ENCODE measurements at places on chromosomes 3 and 15.

DNA sequence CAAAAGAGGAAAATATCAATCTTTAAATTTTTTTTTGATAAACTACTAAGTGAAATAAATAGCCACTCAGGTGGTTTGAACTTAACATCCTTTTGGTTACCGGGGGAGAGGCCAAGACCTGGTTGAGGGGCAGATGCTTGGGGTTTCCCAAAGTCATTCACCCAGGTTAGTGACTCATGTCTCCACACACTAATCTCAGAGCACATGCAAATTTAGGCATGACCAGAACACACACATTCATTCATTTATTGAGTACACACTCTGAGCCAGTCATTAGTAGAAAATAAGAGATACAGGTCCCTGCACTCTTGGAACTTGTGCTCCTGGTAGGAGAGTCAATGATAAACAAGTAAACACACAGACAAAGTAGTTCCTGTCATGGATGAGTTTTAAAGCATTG is 7.3 kb downstream of the ILDR1 start:
- peak; percentile 34 for DNase-seq

DNA sequence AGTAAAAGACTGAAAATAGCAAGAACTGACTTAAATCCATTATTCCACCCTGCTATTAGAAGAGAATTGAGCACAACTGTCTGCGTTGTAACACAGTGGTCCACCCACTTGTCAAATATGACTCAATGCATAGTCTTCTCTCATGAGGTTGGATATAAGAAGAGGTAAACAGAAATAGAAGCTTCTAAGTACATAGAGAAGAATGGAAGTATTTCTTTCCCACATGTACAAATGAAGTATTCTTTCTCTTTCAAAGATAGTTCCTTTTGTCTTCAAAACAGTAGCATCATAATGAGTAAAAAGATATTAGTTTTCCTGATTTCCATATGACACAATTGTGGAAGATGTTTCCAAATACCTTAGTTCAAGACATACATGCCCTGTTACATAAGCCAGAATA is 348.6 kb upstream of the CCDC54 start:
- DNase-seq = no peak

DNA sequence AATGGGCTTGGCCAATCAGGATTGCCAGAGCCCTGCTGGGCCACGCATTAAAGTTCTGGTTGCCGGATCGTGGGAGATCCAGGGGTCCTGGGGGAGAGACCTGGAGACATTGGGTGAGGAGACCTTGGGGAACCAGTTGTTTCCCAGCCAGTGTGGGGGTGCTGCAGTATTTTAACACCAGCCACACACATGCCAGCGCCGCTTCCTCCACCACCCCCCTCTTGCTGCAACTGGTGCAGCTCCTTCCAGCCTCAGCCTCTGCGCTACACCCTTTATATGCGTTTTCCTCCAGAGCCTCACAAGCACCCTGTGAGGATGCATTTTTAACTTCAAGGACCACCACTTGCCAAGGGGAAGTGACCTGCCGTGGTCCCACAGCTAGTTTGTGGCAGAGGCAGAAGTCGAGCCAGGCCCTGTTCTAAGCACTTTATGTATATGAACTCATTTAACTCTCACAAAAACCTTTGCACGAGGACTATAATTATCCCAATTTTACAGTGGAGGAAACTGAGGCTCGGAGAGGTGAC is 29.4 kb upstream of the GRIP2 start:
- DNase-seq = no peak

DNA sequence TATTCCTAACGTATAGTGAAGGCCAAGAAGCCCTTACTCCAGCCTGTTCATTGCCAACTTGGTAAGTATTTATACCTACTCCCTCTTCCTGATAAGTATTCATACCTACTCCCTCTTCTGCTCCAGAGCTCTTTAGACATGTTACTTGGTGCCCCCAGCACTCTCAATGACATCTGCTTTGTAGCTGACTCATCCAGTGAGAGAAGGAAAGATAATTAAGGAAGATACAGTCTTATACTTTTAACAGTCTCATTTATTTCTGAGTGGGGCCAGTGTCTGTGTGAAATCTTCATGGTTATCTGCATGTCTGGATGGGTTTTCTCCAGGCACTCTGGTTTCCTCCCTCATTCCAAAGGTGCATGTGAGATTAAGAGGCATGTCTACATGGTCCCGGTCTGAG is 698.7 kb downstream of the FHIT start:
- no peak for DNase-seq

DNA sequence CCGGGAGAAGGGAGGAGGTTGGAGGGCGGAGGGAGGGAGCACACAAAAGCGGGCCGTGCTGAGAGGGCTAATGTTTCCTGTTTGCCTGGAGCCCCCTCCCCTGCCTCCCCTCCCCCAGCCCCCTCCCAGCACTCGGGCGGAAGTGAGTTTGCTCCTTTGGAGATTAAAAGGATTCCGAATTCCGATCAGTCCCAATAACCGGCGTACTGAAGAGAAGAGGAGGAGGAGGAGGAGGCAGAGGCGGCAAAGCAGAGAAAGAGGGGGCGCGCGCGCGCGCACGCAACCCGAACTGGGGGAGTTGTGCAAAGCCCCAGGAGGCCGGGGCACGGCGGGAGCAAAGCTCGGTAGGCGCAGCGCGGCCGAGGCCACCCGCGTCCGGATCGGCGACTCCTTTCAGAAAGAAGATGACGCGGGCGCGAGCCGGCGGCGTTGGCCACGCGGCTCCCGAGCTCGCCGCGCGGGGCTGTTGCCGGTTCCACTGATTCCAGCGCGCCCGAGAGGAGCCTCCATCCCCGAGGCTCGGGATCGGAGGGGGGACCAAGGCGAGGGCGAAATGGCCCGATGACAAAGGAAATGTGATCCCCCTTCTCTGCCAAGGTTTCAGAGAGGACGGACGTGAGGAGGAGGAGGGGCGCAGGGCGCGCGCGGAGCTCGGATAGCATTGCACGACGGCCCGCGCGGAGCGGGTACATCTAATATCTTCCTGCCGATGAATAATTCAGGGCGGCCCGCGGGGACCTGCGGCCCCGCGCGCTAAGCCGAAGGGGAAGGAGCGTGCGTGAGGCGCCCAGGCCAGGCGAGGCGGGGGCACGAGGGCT is 1.1 kb upstream of the TRIM71 start:
- DNase-seq = peak; percentile 22

- no peak for DNase-seq
Observed at GRCh38 chr15:99446565-99447496, 119.0 kb upstream of the MEF2A start.

GRCh38 chr3:71299160-71299559 is 284.4 kb downstream of the FOXP1 start:
- DNase-seq = peak; percentile 77

DNA sequence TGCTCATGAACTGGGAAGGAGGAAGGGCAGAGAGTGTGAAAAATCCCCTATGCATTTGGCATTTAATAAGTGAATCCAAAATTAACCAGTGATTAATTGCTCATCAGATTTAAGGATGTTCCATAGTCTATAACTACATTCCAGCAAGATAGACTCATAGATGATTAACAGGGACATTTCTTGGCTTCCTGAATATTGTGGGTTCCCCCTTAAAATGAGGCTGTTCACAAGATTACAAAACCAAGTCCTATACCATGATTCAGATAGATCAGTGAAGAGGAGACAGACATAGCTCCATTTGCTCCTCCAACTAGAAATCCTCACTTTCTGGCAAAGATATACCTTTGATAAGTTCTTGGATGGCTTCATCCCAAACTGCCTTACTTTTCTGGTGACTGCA is 15.4 kb downstream of the RASGRP1 start:
- no peak for DNase-seq

DNA sequence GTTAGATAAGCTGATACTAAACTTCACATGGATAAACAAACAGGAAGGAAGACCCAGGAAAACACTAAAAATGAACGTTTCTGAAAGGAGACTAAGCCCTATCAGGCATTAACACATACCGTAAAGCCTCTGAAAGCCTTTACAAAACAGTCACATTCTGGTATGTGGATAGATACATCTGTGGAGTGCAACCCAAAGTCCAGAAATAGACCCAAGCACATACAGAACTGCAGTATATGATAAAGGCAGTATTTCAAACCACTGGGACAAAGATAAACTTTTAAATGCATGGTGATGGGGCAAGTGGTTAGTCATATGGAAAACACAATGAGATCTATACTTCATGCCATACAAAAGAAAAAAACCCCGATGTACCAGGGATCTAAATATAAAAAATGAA is 26.0 kb downstream of the DCBLD2 start:
- no peak for DNase-seq

GRCh38 chr3:69012100-69012799 is 1.2 kb downstream of the EOGT start:
- DNase-seq = no peak

DNA sequence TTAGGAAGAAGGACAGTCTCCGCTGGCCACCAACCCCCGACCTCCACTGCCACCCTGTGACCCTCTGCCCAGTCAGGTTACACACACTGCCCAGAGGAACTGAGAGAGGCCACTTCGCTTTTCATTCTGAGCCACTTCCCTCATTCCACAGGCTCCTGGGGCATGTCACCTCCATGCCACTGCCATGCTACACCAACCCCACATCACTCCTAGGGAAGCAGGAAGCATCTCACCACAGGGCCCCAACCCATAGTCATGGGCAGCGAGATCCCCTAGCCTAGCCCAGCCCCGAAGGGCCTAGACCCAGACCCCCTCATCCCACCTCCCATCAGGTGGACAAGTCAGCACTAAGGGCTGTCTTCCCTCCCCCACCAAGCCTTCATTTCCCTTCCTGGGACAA is 1.4 kb downstream of the PLCB2 start:
- no peak for DNase-seq

DNA sequence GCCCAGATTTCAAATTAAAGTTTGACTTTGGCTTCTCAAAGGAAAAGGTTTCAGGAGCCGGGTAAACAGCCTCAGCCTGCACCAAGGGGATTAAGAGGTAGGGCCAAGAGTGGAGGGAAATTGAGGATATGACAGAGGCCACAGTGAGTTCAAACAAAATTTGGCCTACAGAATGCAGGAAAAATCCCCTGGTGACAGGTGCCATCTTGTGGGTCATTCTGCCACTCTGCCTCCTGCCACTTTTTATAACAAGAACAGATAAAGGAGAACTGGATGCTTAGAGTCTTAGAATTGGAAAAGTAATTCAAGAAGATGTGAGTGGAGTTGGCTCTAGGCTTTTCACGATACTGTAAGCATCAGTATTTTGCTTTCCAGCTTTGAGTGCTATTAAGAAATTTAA is 253.2 kb downstream of the NR2F2 start:
- DNase-seq = no peak

DNA sequence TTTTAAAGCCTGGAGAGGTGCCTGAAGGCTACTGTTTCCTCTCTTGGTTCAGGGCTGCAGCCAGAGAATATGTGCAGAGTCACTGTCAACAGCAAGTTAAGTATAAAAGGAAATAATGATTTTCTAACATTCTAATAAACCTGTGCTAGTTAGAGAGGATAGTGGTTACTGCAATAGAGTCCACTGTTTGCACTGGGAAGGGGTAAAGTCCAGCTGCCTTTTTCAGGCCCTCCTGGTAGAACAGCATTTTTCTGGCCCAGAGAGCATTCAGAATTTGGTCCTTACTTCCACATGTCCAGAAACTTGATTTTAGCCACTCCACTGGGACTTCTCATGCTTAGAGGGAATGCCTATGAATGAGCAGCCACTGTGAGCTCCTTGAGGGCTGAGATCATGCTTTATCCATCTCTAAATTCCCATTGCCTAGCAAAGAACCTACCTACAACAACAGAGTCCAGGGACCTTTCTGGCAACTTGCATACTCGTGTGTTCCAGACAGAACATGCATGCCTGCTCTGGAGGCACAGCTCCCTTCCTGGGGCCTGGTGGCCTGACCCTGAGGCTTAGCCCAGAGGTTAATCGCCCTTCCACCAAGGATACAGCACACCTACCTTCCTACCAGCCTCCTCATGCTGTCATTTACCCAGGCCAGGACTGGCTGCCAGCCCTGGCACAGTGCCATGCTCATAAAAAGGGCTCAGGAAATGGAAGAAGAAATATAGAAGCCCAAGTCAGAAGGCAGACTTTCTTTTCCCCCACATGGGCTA is 50.3 kb upstream of the ATP13A3 start:
- DNase-seq = no peak

DNA sequence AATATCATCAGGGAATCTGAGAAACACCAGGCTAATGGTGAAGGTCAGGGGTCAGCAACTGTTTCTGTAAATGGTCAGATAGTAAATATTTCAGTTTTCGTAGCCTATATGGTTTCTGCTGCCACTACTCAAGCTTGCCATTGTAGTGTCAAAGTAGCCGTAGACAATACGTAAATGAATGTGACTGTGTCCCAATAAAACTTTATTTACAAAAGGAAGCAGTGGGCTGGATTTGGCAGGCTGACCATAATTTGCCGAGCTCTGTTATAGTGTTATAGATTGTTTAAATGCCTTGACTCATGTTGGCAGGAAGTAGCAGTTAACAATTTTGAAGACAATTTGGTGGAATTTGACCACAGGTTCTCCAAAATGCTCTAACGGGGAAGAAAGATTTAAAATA is 548.2 kb downstream of the FOXP1 start:
- no peak for DNase-seq

DNA sequence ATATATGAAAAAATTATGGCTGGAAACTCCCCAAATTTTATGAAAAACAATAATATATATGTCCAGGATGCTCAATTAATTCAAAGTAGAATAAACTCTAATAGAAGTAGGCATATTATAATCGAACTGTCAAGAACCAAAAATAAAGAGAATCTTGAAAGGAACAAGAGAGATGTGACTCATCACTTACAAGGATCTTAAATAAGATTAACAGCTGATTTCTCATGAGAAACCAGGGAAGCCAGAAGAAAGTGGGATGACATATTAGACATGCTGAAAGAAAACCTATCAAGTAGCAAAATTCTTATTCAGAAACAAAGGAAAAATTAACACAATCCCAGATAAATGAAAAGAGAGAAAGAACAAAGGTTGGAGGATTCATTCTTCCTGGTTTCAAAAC is 66.8 kb downstream of the FAIM start:
- DNase-seq = no peak

- DNase-seq = no peak
Observed at GRCh38 chr3:143041903-143042302, 40.5 kb downstream of the U2SURP start.

- DNase-seq = no peak
Observed at GRCh38 chr15:78944202-78944625, 632 bp downstream of the CTSH start.

GRCh38 chr15:43799209-43799944 is 643 bp downstream of the SERINC4 start:
- DNase-seq = no peak

DNA sequence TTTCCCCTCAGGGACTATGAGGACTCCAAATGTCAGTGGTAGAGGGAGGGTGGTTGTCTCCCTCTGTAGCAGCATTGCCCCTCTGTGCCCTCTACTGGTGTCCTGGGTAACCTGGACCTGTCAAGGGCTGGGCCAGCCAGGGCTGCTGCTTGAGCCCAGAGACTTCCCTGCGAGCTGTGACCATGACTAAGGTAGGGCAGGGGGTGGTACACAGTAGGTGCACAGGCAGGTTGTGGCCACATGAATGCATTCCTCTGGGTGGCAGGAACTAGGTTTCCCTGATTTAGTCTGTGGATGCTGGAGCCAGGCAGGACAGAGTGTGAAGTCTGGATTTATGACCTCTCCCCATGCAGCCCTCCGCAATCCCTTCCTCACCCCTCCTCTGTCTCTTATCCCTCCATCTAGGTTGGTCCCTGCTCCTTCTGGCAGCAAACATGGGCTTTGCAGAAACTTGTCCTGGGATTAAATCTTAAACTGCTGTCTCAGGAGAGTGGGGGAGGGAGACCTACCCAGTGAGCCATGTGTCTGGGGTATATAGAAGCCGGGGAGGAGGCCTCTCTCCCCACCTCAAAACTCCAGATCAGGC is 8.7 kb upstream of the SEMA3F start:
- no peak for DNase-seq

Measured in activated naive CD4-positive, alpha-beta T cell treated with anti-CD3 and anti-CD28 coated beads for 36 hours (primary cell).